Calu3 (cell line): ENCODE measurements at places on chromosomes 3 and 15.
A peak's percentile ranks its signal among the peaks of the same experiment; 100 is the strongest.

DNA sequence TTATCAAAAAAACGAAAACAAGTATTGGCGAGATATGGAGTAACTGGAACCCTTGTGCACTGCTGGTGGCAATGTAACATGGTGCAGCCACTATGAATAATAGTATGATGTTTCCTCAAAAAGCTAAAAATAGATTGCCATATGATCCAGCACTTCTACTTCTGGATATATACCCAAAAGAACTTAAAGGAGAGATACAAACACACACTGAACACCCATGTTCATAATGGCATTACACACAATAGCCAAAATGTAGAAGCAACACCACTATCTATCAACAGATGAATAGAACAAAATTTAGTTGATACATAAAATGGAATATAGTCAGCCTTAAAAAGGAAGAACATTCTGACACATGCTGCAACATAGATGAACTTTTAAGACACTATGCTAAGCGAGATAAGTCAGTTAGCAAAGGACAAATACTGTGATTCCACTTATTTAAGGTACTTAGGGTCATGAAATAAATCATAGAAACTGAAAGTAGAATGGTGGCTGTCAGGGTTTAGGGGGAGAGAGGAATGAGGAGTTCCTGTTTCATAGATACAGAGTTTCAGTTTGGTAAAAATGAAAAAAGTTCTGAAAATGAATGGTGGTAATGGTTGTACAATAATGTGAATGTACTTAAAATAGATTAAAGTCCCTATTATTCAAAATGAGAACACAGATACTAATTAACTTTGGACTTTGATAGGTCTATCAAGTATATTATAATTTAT lies 59.4 kb upstream of the IMPG2 start:
- no peak for DNase-seq

GRCh38 chr15:44034334-44034733 lies 160.7 kb downstream of the FRMD5 start:
- DNase-seq: no peak

DNA sequence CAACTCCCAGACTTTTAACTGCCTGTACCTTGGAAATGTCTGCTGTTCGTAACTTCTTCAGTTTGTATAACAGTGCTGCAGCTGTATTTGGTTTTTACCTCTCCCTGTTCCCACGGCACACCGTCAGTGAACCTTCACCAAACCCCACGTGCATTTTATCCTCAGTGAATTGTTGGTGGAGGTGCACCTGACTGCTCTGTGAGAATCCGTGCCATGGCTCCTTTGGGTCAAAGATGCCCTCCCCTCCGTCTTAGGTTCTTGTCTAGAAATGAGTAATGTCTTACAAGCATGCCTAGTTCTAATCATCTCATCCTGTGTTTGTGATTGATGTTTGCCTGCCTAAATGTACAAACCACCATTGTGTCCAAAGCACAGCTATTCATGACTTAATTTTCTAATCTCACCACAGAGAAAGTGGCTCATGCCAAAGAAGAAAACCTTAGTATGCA lies 28.2 kb downstream of the TPM1 start:
- no peak for DNase-seq

- DNase-seq: no peak
Observed at GRCh38 chr15:43776101-43776717, 557 bp downstream of the ELL3 start.

DNA sequence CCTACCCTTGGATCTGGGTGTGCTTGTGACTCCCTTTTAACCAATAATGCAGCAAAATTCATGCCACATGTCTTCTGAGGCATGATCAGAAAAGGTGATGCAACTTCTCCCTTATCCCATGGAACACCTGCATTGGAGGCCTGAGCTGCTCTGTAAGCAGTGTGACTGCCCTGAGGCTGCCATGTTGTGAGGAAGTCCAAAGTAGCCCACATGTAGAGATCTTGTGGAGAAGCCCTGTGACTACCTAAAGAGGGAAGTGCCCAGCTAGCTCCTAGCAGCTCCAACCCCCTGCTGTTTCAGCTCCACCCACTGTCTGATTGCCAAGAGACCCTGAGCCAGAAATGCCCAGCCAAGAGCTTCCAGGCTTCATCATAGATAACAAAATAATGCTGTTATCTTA lies 6.4 kb upstream of the NR1D2 start:
- DNase-seq: no peak

DNA sequence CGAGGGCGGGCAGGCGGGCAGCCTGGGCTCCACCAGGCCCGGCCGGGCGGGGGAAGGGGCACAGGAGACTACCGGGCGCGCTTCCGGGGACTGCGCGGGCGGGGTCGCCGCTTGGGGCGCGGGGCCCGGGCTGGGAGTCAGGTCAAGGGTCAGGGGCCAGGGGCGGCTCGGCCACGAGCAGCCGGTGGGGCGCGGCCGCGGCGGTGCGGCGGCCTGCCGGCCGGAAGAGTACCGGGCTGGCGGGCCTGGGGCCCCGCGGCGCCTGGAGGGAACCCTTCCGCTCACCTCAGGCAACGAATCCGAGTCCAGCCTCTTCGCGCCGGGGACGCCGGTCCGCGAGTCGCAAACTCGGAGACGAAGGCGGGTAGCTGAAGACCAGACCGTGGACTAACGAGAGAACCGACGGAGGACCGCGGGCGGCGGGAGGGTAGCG lies 225 bp downstream of the RHOA start:
- peak; percentile 47 for DNase-seq

- DNase-seq: no peak
Observed at GRCh38 chr3:72274493-72275330, 489.8 kb upstream of the PROK2 start.

DNA sequence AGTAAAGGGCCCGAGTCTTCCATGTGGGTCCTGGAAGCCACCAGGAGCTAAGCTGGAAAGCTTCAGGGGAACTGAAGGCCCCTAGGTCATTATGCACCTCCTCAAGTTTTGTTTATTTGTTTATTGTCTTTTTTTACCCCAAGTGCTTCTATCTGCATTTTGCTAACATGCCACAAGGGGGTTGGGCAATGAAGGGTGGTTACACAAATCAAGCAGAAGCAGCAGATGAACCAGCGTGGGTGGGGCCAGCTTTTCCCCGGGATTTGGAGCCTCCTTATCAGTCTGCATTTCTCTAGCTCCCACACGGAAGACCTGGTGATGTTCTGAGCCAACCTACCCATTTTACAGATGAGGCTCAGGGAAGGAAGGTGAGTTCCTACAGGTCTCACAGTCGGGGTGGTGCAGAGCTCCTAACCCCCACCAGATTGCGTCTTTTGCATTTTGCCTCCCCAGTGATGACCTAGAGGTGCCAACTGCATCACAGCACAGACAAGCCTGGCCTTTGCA lies 16.8 kb downstream of the TMC3 start:
- no peak for DNase-seq

DNA sequence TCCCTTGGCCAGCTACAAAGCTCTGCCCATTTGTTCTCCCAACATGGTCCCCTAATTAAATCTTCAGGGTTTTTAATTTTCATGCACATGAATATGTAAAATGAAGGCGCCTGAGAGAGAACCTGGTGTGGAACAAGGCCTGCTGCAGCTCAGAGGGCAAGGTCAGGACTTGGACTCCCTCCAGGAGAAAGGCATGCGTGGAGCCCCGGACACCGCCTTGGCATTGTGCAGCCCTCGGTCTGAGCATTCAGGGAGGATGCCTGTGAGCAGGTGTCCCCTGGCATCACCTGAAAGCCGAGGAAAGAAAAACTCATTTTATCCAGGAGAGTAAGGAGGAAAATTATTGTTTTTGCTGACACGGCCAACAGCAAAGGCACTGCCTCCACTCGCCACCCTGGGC lies 33.8 kb upstream of the EPHB1 start:
- DNase-seq: no peak

DNA sequence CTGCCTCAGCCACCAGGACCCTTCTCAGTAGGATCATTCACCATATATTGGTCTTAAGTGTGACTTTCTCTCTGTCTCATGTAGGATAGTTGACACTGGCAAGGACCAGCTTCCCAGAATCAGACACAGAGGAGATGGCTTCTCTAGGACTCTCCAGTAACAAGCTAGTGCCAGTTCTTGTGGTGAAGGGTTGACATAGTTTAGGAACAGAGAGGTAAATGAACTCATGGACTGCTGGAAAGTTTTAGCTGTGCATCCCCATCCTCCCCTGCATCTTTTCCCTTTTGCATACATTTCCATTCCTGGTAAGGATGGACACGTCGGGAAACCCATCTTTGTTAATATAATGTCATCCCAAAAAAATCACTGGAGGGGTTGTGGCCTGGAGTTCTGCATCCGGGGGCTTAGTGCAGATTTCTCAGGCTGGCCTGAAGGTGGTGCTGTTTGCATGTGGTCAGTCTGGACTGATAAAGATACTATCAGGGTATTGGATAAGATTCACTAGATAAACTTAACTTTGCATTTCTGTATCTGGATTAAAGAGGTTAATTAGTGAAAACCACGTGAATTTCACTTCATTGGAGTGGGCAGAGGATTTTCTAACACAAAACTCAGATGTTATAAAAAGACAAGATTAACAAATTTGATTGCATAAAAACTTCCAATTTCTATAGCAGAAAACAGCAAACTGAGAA lies 110.8 kb downstream of the TBC1D2B start:
- peak; percentile 77 for DNase-seq
